ENCODE measurements at places on chromosomes 4 and X.

DNA sequence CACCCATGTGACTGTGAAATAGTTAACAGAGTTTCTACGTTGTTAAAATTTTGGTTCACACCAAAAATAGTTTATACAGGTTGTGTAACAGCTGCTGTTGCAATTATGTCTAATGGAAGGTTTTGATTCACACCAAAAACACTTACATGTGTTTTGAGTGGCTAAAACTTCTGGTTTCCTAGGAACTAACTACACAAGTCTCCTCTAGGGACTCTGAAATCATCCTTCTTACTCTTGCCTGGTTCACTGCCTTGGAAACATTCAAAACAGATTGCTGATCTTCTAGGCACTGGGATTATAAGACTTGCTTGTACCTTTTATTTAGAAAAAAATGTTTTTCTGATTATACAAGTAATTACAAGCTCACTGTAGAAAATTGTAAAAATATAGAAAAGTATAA lies 14.9 kb upstream of the MORC4 start:
- DNase-seq = no peak

- DNase-seq = no peak
These were observed 38.1 kb upstream of the NYX start for GRCh38 chrX:41409006-41409405.

DNA sequence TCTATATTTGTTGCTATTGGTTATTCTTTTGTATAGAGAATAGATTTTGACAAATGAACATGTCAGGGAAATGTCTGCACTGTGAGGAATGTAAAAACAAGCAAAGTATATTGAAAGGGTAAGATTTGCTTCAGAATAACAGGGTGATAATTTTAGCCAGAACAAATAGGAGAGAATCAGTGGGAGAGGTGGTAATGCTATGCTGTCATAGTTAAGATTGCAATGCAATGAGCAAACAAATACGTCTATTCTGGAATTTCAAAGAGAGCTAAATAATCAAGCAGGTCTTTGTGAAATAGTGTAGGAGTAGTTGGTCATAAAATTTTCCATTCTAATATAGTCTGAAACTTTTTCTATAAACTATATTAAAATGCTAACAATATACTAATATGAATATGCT lies 1478.4 kb downstream of the TECRL start:
- no peak for DNase-seq

- DNase-seq = no peak
These were observed 461.0 kb downstream of the RPA4 start for GRCh38 chrX:97344724-97345123.

- no peak for DNase-seq
These were observed 53.2 kb upstream of the ABCG2 start for GRCh38 chr4:88211473-88212252.

DNA sequence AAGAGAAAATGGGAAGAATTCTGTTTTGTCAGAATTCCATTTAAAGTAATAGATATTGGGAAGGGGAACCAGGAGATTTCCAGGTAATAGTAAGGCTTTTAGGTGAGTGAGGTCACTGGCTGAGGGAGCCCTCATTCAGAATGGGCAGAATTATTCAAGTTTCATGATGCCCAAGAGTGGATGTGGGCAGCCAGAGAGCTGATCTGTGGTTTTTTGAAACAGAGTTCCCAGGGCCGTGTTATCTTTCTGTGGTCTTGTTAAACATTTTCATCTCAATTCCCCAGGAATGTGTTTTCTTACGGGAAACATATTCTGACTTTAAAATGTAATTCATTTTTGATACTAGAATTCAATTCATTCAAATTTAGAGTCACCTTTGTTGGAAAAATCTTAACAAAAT lies 182.0 kb upstream of the AADAT start:
- no peak for DNase-seq

- no peak for DNase-seq
These were observed 59.7 kb downstream of the SH3BGRL start for GRCh38 chrX:81261576-81261975.

DNA sequence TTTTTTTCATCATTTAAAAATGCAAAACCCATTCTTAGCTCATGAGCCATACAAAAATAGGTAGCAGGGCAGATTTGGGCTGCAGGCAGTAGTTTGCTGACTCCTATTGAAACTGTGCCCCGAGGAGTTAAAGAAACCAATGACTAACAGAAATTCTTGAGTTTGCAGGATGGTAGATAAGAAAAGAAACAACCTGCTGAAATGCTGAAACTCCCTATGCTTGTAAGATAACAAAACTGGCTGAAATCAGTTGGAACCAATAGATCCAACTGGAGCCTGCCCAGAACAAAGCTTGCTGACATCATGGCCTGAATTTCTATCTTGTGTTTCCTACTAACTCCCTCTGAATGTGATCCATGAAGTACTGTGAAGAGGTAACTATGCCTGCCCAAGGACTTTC lies 68.6 kb downstream of the ANOS1 start:
- DNase-seq = no peak

DNA sequence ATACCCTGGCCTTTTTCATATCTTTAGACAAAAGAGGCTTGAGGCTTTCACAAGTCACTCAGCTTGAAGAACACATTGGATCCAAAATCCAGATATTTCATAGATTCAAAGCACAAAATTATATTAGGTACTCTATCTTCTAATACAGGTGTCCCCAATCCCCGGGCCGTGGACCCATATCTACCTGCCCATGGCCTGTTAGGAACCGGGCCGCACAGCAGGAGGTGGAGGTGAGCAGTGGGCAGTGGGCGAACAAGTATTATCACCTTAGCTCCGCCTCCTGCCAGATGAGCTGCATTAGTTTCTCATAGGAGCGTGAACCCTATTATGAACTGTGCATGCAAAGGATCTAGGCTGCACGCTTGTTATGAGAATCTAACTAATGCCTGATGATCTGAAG lies 18.7 kb downstream of the YIPF7 start:
- DNase-seq = no peak

GRCh38 chr4:157810137-157810774 lies 362.6 kb downstream of the GASK1B start:
- no peak for DNase-seq

GRCh38 chrX:149267878-149268813 lies 237.0 kb downstream of the IDS start:
- no peak for DNase-seq

DNA sequence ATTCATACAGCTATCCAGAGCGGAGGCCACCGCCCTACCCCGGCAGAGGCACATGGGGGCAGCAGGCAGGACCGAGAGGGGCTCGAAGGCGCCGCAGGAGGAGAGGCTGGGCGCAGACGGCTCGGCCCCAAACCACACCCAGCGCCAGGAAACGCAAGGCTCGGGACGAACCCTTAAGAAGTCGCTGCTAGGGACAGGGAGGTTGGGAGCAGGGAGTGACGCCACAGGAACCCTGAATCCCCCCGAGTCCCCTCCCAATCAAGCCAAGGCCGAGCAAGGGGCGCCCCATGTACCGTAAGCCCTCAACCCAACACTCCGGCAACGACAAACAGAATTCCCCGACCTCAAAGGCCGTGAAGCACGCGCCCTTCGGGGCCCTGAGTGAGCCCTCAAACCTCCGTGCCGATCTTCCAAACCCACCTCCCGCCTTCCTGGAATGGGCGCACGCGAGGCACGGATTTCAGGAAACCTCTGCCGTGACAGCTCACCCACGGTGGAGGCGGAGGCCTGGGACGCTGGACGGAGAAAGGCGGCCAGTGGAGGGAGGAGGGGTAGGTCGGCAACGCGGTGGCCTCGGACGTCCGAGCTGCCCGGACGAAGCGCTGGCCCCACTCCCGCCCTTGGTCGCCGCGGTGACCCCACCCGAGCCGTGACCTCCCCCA lies 1.8 kb downstream of the ZFYVE28 start:
- peak; percentile 42 for DNase-seq

- DNase-seq = no peak
These were observed 50.6 kb downstream of the TBL1X start for GRCh38 chrX:9515489-9515888.

GRCh38 chrX:129522184-129523078 lies 859 bp downstream of the SMARCA1 start:
- DNase-seq = peak; percentile 51

- no peak for DNase-seq
These were observed 47.8 kb downstream of the ACOX3 start for GRCh38 chr4:8392591-8393190.

DNA sequence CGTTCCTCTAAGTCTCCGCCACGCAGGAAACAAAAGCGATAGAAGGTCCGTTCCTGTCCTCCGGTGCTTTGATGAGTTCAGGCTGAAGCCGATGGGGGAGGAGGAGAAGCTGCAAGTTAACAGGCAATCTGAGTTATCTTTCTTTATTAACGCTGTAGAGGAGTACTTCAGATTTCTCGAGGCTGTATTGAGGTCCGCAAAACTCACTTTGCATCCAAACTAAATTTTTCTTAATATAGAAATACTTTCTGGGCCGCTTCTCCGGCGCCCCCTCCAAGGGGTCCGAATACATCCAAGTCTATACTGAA lies 395 bp upstream of the SOWAHB start:
- DNase-seq = no peak

GRCh38 chr4:111283066-111283677 lies 660.3 kb upstream of the PITX2 start:
- peak; percentile 21 for DNase-seq

DNA sequence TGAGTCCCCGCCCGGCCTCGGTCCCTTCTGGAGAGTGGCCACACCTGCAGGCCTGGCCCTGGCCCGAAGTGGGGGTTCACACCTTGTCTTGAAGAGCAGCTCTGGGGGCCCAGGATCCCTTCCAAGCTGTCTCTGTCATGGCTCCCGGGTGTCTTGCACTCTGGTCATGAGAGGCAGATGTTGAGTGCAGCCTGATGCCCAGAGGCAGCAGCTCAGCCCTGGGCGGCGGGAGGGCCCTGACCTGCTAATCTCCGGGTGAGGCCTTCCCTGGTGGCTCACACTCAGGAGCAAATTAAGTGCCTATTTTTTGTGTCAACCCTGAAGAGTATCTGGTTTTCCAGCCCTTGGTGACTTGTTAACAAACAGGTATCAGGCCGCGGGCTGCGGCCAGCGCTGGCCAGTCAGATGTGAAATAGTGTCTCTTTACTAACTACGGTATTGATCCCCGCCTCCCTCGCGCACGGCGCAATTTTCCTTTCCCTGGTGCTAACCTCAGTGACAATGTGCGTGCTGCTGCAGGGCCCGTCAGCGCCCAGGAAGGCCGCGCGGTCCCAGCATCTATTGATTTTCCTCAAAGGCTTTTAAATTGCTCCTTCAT lies 24.2 kb downstream of the NKX1-1 start:
- peak; percentile 8 for DNase-seq

DNA sequence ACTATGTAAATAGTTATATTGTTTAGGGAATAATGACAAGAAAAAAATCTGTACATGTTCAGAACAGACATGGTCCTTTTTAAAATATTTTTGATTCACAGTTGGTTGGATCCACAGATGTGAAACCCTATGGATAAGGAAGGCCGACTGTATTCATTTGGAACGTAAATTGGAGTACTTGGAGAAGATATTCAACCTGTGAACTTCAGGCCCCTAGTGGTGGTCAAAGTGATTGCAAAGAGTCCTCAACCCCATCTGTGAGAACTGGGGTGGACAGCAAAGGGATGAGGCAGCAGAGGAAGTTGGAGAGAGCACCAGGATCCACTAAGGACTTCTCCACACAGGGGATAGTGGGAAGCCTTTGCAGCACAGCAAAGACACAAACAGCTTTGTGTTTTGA lies 6.2 kb upstream of the CXCL13 start:
- no peak for DNase-seq

DNA sequence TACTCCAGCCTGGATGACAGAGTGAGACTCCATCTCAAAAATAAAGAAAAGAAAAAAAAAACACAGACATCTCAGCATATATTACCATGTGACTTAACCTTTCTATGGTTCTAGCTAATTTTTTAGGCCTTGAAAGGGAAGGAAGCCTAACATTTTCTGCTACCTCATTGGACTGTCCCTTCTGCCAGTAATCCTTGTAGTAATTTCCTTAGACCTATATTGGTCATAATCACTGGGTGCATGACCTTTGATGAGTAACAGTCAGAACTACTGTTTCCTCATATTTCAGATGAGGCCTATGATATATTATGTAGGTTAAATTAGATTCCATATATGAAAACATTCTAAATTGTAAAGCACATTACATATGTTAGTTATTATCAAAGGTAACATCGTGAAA lies 9.6 kb downstream of the XIAP start:
- no peak for DNase-seq

DNA sequence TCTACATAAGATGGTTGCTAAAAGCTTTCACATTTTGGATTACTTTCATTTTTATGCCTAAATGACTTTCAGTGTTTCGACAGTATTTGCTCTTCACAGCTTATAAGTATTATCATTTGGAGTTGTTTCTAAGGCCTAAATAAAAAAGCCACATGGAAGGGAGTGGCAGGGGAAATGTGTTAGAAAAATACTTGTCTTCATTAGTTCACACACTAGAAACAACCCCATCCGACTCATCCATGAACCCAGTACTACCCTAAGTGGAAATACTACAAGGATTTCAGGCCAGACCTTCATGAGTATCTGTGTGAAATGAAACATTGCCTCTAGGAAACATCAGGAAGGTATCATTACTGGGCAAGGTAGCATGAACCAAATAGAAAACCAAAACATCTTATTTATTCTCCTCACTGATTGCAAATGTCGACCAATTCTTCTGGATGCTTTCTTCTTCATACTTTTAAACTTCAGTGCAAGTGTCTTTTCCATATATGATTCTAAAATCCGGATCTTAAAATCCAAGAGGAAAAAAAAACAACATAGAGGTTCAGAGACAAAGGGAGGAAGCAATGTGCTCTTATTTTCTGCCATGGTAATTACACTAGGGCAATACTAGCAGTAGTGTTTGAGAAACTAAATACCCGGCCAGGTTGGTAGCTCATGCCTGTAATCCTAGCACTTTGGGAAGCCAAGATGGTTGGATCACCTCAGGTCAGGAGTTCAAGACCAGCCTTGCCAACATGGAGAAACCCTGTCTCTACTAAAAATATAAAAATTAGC lies 349.4 kb downstream of the ARHGAP24 start:
- no peak for DNase-seq

GRCh38 chr4:186151499-186151898 lies 39.9 kb upstream of the CYP4V2 start:
- no peak for DNase-seq

GRCh38 chr4:144634978-144635747 lies 10.8 kb upstream of the HHIP start:
- DNase-seq = no peak

DNA sequence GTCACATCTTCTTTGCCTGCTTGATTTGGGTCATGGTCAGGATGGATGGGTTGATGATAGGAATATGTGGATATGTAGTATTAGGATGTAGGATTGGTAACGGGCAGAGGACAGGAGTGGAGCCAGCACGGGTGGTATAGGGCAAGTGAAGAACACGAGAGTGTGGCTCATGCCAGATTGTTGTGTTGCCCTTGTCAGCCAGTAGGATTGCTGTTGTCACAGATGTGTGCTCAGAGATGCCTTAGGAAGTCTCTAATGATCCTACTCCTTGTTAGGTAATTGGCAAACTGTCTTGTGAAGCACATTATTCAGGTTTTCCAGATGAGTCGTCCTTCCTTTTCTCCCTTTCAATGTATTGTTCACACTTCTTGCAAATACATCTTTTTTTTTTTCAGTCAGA lies 5.5 kb downstream of the ATP10D start:
- no peak for DNase-seq

GRCh38 chr4:167232805-167233684 lies 1.2 kb downstream of the SPOCK3 start:
- DNase-seq = no peak

- DNase-seq = no peak
These were observed 50.6 kb downstream of the ZNF157 start for GRCh38 chrX:47420962-47421361.
